ENCODE measurements at places on chromosomes 1 and 21.

DNA sequence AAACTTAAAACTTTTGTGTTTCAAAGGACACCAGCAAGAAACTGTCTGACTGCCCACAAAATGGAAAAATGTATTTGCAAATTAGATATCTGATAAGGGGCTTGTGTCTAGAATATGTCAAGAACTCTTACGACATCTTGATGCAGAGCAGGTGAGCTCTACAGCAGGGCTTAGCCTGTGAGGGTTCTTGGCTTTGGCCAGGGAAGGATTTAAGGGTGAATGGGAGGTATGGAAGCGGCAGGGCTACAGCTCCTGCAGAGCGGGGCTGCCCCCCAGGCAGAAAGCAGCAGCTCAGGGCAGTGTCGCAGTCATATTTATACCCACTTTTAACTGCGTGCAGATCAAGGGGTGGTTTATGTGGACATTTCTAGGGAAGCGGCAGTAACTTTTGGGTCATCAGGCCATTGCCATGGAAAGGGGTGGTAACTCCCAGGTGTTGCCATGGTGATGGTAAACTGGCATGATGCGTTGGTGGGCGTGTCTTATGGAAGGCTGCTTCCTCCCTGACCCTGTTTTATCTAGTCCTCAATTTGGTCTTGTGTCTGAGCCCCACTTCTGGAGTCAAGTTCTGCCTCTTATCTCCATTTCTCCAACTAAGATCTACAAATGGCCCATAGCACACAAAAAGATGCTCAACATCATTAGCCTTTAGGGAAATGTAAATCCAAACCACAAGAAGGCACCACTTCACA lies 23.2 kb downstream of the MORN1 start:
- DNase-seq, result no peak

- no peak for DNase-seq
Observed at GRCh38 chr1:79376106-79376505, 369.6 kb upstream of the ADGRL4 start.

DNA sequence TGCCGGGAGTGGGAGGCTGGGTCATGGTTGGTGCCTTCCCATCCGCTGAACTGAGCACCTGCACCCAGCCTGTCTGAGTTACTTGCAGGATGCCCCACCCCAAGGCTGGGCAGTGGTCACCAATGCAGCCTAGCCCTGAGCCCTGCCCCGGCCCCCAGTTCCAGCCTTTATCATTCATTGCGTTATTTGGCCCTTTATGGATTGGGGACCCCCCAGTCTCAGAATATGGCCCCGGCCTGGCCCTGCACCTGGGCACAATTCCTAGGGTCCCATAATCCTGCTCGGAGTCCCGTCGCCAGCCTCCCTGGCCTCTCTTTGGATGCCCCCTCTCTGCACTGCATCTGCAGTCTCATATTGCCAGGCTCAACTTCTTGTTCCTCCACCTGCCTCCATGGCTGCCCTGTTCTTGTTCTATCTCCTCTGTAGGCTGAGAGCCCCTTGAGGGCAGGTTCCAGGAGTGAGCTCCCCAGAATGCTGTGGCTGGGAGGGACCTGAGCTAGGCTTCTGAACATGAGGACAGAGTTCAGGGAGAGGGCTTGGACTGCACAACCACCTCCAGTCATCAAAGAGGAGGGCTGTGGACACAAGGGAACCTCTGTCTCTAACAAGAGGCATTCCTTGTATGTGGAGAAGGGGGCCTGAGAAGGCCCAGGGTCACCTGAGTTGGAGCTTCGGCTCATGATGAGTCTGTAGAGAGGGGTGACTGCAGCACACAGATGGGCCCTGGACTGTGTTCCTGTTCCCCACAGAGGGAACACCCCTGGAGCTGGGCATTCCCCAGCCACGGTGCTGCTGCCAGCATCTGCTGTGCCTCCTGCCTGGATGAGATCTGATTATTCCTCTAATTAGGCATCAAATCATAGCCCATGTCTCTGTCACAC lies 1.1 kb upstream of the KNCN start:
- no peak for DNase-seq

GRCh38 chr1:220768126-220768601 lies 18.5 kb upstream of the MTARC1 start:
- DNase-seq, result no peak

GRCh38 chr1:162397039-162397448 lies 14.9 kb downstream of the SH2D1B start:
- DNase-seq, result no peak

GRCh38 chr1:10179406-10180091 lies 30.8 kb upstream of the KIF1B start:
- no peak for DNase-seq

GRCh38 chr1:93567255-93567918 lies 114.2 kb downstream of the BCAR3 start:
- no peak for DNase-seq

GRCh38 chr1:1213345-1214265 lies at the start of gene TNFRSF4:
Gene TNFRSF4, minus strand, starts transcription at chr1:1214153. Its CDS starts 26 bp downstream, at chr1:1214127.
- no peak for DNase-seq

DNA sequence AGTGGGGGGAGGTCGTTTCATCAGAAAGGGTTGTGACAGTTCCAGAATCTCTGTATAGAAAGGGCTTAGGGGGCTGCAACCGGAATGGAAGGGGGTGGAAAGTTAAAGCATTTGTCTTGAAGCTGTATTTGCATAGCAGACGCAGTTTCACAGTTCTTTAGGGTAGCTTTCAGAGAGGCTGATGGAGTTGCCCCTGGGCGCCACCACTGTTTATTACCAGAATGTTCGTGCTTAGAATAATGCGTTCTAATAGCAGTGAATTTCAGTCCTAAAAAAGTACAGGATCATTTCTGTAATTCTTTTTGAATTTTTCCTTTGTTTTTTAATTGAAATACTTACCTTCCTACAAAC lies 1.3 kb downstream of the EXO1 start:
- DNase-seq, result no peak

DNA sequence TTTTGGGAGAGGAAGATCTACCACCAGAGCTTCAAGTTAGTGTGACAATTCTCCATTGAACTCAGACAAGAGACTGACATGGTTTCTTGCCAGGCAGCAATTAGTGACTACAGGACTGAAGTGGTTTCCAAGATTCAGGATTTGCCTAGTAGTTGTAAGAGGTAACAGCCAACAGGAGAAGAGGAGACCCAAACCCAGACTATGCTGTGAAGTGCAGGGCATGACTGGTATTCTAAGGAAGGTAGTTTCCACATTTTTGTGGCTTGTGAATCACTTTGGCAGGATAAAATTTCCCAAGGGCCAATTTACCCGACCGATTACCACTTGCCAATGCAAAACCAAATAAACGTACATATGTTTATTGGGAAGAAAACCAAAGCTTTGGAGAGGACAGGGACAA lies 14.7 kb upstream of the RAP1A start:
- DNase-seq, result no peak

GRCh38 chr1:11362547-11363021 lies 89.6 kb downstream of the UBIAD1 start:
- no peak for DNase-seq

DNA sequence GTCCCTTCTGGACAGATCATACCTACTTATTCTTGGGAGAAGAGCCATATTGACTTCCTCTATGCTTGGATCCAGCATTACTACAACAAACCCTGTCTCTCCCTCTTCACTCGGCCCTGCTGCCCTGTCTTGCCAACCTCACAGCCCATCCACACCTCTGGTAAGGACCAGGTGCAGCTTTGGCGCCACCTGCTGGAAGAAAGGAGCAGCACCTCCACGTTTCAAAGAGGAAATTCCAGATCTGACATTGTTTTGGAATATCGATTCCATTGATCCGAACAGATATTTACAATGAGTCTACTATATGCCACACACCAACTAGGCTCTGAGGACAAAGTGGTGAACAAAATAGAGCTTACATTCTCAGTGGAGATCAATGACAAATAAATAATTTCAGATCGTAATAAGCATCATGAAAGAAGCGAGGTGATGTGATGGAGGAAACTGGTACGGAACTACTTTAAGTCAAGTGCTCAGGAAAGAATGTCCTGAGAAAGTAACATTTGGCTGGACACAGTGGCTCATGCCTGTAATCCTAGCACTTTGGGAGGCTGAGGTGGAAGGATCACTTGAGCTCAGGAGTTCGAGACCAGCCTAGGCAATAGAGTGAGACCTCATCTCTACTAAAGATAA lies 18.7 kb downstream of the MFSD2A start:
- DNase-seq, result peak; percentile 50

DNA sequence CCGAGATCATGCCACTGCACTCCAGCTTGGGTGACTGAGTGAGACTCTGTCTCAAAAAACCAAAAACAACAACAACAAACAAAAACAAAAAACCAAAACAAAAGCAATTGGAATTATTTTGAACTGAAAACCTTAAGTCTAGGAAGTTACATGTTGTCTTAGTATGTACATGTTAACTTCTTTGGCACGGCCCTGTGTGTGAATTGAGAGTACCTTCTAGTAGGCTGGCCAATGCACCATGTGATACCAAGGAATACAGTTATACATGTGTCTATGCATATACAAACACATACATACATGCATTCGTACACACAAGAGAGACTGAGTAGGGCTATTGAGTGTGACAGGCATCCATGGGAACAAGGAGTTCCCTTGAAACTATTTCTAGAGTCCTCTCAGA lies 18.6 kb downstream of the TPTE start:
- no peak for DNase-seq

- DNase-seq, result no peak
Observed at GRCh38 chr1:194447636-194448035, 1261.2 kb upstream of the B3GALT2 start.

DNA sequence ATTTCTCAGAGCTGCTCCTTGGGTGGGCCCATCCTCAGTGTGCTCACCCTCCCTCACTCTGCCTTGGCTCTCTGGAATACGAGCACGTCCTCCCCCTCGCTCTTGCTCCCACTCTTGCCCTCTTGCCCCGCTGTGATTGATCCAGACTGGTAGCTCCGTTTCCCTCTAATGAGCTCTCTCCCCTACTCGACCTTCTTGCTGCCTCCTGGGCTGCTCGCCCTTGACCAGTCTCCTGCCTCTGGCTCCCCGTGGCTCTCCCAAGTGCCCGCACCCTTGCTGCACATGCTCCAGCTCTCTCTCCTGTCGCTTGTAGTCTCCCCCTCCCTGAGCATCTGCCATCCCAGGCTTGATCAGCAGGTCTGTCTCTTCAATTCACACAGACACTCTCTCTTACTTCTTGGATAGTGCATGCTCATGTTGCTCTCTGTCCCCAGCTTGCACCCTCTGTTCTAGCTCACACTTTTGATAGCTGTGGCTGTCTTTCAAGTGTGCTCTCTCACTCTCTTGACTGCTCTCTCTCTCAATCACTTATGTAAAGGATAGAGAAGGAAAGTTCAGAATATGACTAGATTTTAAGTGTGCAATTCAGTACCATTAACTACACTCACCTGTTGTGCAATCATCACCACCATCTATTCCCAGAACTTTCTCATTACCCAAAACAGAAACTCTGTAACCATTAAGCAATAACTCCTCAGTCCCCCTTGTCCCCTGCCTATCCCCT lies 51.1 kb downstream of the PHC2 start:
- no peak for DNase-seq

- no peak for DNase-seq
Observed at GRCh38 chr1:51321924-51322280, 8.5 kb downstream of the TTC39A start.

- DNase-seq, result no peak
Observed at GRCh38 chr1:229105109-229105508, 165.8 kb upstream of the RAB4A start.

- DNase-seq, result no peak
Observed at GRCh38 chr1:9228609-9229008, 6.0 kb upstream of the H6PD start.

GRCh38 chr1:20654104-20654690 lies 7.0 kb downstream of the DDOST start:
- DNase-seq, result no peak

- DNase-seq, result no peak
Observed at GRCh38 chr1:52053862-52054261, 1.1 kb downstream of the TXNDC12 start.

DNA sequence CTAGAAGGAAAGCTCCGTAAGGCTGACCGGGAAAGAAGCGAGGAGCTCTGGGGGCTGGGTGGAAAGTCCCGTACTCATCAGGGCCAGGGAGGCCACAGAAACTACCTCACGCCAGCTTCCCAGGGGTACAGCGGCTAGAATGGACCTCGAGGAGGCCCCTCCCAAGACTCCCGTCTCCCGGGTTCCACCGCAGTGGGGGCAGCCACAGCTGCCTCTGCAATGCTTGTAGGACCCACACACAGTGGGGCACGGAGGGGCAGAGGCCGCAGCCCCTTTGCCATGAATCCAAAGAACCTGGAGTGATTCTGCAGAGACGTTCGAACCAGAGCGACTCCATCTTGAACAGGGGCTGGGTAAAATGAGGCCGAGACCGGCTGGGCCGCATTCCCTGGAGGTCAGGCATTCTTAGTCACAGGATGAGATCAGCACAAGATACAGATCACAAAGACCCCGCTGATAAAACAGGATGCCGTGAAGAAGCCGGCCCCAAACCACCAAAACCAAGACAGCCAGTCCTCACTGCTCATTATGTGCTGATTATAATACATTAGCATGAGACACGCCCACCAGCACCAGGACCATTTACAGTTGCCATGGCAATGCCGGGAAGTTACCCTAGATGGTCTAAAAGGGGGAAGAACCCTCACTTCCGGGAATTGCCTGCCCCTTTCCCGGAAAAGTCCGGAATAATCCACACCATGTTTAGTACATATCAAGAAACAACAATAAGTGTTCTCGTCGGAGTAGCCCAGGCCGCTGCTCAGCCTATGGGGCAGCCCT lies 1.6 kb upstream of the ANKRD65 start:
- no peak for DNase-seq

DNA sequence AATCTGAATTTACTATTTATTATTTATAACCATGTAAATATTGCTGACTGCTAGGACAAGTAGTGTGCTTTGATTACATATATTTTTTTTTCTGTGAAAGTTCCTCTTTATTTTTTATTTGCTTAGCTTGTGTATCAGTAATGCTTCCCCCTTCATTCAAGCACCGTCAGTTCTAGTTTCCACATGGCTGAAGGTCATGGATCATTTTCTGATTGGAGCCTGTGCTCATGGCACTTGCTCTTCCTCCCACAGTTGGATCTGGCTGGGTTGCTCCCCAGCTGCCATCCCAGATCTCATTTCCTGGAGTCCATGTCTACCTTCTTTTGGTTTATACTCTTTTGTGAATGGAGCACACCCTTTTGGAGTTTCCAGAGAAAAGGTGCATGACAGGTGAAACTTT lies 57.0 kb upstream of the IGSF5 start:
- DNase-seq, result no peak

DNA sequence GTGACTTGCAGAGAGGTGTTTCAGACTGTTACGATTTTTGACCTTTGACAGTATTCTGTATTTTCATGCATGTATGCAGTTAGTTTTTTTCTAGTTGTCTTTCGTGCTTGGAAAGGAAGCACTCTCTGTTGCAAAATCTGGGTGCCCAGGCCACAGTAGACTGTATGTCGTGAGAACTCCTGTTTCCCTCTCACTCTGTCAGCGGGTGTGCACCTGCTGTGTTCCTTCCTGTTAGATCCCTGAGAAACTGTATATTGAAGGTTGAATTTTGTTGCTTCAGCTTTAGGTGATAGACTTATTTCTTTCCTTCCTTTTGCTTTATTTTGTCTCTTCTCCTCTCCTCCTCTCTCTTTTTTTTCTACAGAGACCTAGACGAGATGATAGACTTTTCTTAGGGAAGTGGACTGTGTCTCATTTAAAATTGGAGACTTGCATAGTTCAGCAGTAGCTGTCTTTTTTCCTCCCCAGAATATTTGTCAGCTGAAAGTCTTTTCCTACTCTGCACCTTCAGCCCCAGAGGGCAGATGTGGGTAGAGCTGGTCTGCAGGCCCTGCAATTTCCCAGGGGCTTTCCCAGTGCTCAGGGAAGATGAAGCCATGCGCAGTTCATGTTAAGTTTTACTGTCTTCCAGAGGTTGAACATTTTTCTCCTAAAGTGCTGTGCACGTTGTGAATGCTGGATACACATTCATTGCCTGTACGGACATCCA lies 1.4 kb downstream of the TRAPPC10 start:
- no peak for DNase-seq

- DNase-seq, result no peak
Observed at GRCh38 chr1:73556270-73556669, 641.7 kb downstream of the LRRIQ3 start.
